ENCODE measurements at places on chromosomes 5 and 9.

DNA sequence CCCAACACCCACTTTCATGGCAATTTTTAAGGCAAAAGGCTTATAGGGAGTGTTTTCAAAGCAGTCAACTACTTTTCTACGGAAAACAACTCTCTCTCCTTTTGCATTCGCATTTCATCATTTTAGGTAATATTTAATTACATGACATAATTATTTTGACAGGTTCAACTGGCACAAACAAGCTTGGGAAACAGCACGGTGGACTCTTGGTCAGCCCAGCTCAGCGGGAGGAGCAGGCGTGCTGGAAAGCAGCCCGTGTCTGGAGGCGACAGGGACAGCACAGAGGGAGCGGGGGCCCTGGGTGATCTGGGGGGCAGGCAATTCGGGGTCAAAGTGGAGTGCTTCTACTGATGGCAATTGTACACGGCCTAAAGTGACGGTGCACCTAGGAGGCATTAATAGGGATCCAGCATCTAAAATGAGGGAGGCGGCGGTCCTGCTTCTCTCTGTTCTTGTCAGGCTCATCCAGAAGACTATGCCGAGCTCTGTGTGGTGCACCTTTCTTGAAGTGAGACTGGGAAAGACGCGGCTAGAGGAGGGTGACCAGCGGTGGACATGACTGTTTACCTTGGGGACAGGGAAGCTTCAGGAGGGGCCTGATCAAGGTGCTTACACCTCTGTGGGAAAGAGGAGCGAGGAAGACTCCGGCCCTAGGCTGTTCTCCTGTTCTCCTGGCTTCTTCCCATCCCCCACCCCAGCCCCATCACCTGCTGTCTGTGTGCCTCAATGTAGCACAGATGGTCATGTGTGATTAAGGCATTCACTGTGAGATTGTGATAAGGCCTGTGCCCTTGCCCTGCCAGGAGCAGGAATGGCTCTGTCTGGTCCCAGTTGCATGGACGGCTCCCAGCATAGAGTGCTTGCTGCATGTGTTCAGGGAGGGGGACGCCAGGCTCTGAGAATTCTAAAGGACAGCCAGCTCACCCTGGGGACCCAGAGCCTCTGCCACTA, 3.4 kb downstream of the MYMK start:
- DNase-seq: no peak

GRCh38 chr5:159817262-159818029, 98.8 kb upstream of the ADRA1B start:
- no peak for DNase-seq

GRCh38 chr5:132099905-132100304, 26.3 kb downstream of the CSF2 start:
- no peak for DNase-seq

DNA sequence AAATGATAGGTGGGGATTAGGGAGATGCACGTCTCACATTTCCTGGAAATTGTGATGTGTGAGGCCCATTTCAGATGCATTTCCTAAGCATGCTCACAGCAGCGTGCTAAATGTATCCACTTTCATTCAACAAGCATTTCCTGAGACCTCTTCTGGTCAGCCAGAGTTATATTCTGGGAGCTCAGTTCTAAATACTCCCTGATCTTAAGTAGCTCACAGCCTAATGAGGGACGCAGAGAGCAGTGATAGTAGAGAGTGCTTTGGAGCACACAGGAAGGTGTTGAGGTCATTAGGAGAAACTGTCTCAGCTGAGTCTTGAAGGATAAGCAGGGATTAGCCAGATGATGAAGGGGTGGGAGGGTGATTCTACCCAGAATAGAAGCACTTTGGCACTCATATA, 46.2 kb upstream of the FSD1L start:
- no peak for DNase-seq

GRCh38 chr9:76395381-76395780, 1.2 kb upstream of the RFK start:
- no peak for DNase-seq

- no peak for DNase-seq
Measured at GRCh38 chr9:137078701-137079400, 1.5 kb downstream of the UAP1L1 start.

- peak; percentile 1 for DNase-seq
Measured at GRCh38 chr5:134586866-134587524, 45.6 kb downstream of the SAR1B start.

Measured in DMS79 treated with DMSO at 0.1 percent for 48 hours (cell line).